Activated T-cell treated with anti-CD3 and anti-CD28 coated beads for 1 hour (primary cell): ENCODE measurements at places on chromosomes 2 and 18.

GRCh38 chr18:40096675-40097074 lies 1858.4 kb upstream of the PIK3C3 start:
- no peak for DNase-seq

GRCh38 chr2:46935071-46935470 lies 19.5 kb upstream of the MCFD2 start:
- DNase-seq, result no peak

- DNase-seq, result peak; percentile 11
Measured at GRCh38 chr2:230981704-230982103, 14.2 kb upstream of the SPATA3 start.

DNA sequence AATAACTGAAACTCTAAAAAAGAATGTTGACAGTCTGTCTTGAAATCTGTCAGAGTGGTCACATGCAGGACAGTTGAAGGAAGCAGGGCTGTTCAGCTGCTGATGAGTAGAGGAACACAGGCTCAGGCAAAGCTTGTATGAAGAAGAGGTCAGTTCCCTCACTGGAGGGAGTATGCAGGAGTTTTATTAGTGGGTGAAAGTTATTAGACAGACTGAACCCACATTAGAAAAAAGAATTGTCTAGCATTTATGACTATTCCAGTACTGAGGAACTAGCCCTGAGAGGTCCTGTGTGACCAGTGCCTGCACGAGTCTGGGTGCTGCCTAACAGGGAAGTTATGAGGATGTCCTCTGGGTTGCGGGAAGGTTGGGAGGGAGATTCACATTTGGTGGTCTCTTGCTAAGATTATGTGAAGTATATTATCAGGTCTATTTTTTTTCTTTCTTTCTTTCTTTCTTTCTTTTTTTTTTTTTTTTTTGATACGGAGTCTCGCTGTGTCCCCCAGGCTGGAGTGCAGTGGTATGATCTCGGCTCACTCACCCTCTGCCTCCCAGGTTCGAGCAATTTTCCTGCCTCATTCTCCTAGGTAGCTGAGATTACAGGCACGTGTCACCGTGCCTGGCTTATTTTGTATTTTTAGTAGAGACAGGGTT lies 9.6 kb downstream of the TET3 start:
- no peak for DNase-seq

- DNase-seq, result no peak
Measured at GRCh38 chr2:157644776-157645175, 16.1 kb upstream of the ACVR1C start.

GRCh38 chr2:82735336-82735735 lies 1723.7 kb downstream of the SUCLG1 start:
- no peak for DNase-seq

DNA sequence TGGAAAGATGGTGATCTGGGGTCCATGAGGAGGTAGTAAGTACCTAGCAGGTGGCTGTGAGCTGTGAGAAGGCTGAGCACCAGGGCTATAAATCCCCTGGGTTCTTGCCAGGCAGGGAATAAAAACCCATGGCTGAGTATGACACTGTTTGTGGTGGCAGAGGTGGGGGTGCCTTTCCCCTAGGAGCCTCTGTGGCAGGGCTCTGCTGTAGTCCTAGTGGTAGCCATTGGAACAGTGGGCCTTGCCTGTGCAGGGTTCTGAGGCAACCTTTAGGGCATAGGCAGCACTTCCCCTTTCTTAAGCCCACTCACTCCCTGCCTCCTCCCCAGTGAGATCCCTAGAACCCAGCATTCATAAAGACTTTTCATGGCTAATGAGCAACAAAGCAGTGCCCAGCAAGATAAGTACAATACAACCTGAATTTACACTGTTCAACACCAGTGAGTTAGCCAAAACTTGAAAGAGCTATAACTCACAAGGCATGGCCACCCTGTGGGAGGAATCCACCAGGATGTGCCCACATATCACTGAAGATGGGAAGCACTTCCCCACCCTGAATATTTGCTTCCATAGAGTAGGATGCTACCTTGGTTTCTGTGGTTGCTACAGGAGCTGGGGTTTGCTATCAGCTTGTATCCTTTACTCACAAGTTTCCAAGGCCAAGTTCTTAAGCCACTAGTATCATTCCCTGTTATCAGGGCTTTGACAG lies 100.9 kb upstream of the NEUROD1 start:
- DNase-seq, result no peak

GRCh38 chr2:56118474-56118873 lies 65.3 kb upstream of the CCDC85A start:
- no peak for DNase-seq
